ENCODE measurements at places on chromosomes 2 and 18.
A peak's percentile ranks its signal among the peaks of the same experiment; 100 is the strongest.

DNA sequence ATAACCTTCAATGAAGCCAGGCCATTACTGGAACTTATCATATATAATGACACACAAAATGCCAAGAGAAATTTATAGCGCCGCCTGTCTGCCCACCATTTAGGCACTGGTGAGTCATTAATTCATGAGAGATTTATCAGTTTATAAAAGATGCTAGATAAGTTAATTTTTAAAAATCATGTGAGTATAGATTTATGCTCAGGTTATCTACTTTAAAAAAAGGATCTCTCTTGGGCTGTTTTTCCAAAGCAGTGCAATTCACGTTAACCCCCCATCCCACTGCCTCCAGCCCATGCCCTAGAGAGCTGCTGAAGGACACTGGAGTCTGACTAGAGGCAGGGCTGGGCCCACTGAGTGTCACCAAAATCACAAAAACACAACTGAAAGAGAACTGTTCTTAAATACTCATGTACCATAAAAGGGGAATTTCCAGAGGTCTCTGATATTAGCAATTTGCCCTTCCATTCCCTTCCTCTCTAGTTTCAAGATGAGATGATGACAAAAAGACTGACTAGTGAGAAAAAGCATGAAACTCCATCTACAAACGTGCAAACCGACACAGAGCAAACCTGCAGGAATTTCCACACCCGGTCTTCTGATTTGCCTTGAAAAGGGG is 160.8 kb downstream of the BCL2 start:
- DNase-seq, result no peak
- no peak overlapping the region for H3K4me3 ChIP-seq
- H3K27ac ChIP-seq, result peak overlapping the region; percentile 78

DNA sequence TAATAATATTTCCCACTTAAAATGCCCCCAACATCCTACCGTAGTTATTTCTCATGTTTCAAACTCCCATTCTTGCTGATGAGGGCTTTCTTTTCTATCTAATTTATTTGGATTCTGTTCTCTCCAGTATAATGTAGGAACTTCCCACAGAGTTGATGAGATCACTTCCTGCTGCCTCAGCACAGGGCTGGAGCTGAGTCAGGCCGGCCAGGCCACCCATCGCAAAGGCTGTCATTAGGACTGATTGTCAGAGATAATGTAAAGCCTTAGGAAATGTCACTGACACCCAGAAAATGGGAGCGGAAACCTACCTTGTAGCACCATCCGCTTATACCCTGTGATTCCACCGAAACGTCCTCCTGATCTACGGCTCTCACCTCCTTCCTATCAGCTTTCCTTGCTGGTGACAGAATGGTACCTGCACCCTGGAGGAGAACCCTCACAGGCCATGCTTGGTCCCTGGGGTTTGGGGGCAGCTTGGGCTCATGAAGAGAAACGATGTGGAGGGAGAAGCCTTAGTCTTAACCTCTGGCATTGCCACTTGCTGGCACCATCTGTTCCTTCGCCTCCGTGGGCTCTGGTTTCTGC is 672.8 kb upstream of the ID2 start:
- DNase-seq, result no peak
- peaks cover 29% of the 10 kb centered on the region for H3K4me1 ChIP-seq
- H3K36me3 ChIP-seq, result no peaks in the 10 kb centered on the region
- H3K27me3 ChIP-seq, result peaks cover 3% of the 10 kb centered on the region

- H3K4me3 ChIP-seq, result no peak overlapping the region
- no peaks in the 10 kb centered on the region for H3K36me3 ChIP-seq
- no peak overlapping the region for H3K27ac ChIP-seq
- H3K27me3 ChIP-seq, result no peaks in the 10 kb centered on the region
- peaks cover 5% of the 10 kb centered on the region for H3K4me1 ChIP-seq
These were observed 29.3 kb upstream of the CEP68 start for GRCh38 chr2:65026704-65027464.

GRCh38 chr2:45332567-45332966 is 278.5 kb downstream of the SRBD1 start:
- H3K4me3 ChIP-seq, result no peak overlapping the region
- no peaks in the 10 kb centered on the region for H3K36me3 ChIP-seq
- DNase-seq, result no peak
- peaks cover 7% of the 10 kb centered on the region for H3K27me3 ChIP-seq
- no peak overlapping the region for H3K27ac ChIP-seq

GRCh38 chr2:152505495-152505906 is 170.5 kb downstream of the FMNL2 start:
- no peak overlapping the region for H3K4me3 ChIP-seq
- H3K27ac ChIP-seq, result peak overlapping the region; percentile 48
- DNase-seq, result no peak
- H3K36me3 ChIP-seq, result peaks cover 9% of the 10 kb centered on the region
- H3K4me1 ChIP-seq, result peaks cover 27% of the 10 kb centered on the region
- H3K27me3 ChIP-seq, result no peaks in the 10 kb centered on the region

DNA sequence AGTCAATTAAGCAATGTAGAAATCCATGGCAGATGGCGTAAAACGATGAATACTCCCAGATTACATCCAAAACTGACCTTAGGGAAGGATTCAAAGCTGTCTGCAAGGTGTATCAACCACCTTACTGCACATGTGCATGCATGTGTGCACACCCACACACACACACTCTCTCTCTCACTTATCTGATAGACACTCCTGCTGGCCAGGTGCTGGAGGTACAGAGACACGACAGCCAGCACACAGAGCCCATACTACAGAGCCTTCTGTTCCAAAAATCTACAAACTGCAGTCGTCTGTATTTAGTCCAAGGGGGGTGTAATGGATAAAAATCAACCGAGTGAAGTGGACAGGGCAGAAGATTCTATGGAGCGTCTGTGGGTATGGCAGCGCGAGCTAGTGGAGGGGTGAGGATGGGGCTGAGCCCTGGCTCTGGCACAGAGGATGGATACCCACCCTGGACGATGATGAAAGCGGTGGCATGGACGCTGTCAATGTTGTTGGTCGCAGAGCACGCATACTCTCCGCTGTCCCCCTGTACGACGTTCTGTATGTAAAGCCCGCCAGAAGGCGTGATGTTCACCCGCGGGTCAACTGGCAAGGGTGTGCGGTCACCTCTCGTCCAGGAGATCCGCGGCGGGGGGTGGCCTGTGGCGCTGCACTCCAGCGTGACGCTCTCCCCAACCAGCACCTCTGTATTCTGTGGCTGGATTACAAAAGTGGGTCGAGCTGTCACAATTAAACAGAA is 78.4 kb downstream of the PXDN start:
- H3K4me1 ChIP-seq, result no peaks in the 10 kb centered on the region
- H3K27ac ChIP-seq, result no peak overlapping the region
- H3K27me3 ChIP-seq, result no peaks in the 10 kb centered on the region
- no peak for DNase-seq
- H3K4me3 ChIP-seq, result no peak overlapping the region
- peaks cover 59% of the 10 kb centered on the region for H3K36me3 ChIP-seq

GRCh38 chr2:139000131-139000785 is 220.1 kb upstream of the NXPH2 start:
- DNase-seq, result no peak
- H3K27me3 ChIP-seq, result no peaks in the 10 kb centered on the region
- H3K4me1 ChIP-seq, result no peaks in the 10 kb centered on the region
- no peaks in the 10 kb centered on the region for H3K36me3 ChIP-seq
- H3K27ac ChIP-seq, result no peak overlapping the region

GRCh38 chr18:39799006-39799405 is 2156.0 kb upstream of the PIK3C3 start:
- H3K4me1 ChIP-seq, result no peaks in the 10 kb centered on the region
- no peak for DNase-seq
- H3K36me3 ChIP-seq, result no peaks in the 10 kb centered on the region
- H3K4me3 ChIP-seq, result peak overlapping the region; percentile 88

DNA sequence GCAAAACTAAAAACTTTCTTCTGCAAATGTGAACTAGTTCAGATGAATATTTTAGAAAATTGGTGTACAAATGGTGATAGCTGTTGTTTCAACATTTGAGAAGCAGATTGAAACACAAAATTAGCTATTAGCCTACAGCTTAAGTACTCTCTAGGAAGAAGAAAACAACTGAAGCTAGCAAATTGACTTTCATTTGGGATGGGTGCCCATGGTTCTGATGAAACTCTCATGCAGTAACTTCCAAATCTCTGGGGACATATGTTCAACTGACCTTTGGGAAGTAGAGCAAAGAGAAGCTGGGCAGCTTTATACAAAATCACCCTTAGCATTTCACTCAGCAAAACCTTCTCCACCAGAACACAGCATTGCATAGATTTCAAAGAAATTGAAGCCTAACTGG is 119.0 kb downstream of the GALNT13 start:
- no peak overlapping the region for H3K4me3 ChIP-seq
- DNase-seq, result no peak
- no peak overlapping the region for H3K27ac ChIP-seq
- H3K27me3 ChIP-seq, result no peaks in the 10 kb centered on the region
- no peaks in the 10 kb centered on the region for H3K4me1 ChIP-seq

DNA sequence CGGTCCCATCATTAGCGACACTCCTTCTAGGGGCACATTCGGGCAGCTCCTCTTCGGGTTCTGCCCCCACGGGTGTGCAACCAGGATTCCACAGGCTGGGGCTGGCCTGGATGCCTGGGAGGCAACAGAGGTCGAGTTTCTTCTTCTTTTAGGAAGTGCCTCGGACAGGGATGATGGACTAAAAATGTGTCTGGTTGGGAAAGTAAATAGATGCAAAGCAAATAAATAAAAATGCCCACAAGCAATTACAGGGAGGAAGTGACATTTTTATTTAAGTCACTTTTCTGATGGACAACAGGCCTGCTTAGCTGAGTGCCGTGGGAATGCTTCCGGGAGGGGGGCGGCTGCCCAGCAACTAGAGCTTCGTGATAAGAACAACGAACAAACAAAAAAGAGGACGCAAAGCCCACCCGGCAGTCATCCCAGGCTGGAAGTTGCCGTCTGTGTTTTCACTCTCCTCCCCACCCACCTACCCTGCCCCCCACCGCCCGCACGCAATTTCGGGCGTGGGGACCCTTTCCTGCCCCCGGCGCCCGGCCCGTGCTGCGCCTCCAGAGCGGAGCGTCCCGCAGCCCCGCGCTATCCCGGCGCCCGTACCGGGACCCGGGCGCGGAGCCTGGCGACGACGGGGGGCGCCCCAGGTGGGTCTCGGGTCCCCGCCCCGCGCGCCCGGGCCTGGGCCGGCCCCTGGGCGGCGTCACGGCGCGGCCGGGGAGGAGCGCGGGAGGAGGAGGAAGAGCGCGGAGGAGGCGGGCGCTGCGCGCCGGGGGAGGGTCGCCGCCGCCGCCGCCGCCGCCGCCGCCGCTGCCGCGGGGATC is 412 bp upstream of the NCK2 start:
- peak overlapping the region; percentile 89 for H3K27ac ChIP-seq
- H3K36me3 ChIP-seq, result no peaks in the 10 kb centered on the region
- peak; percentile 59 for DNase-seq
- H3K27me3 ChIP-seq, result peaks cover 5% of the 10 kb centered on the region
- H3K4me1 ChIP-seq, result peaks cover 43% of the 10 kb centered on the region

DNA sequence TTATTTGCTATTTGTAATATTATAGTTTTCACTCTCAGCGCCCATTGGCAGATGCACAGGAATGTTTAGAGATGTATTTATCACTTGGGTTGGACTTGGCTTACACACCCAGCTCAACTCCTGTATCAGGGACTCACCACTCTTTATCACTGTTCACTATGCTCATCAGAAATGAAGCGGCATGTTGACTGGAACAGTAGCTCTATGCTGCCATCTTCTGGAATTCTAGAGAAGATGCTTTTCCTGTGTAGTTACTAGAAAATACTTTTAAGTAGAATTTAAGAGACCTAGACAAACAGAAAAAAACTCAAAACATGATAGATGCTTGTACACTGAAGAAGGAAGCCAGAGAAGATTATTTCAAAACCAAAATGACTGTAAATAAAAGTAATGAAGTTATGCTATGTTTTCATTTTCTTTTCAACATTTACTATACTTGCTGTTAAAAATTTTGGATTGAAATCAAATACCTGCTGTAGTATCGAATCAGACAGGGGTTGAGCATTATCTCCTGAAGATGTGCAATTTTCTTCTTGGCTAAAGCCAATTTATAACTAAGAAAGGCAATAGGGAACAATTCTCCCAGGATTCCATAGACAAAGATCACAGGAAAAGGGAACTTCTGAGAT is 47.4 kb upstream of the NXPH2 start:
- no peaks in the 10 kb centered on the region for H3K27me3 ChIP-seq
- H3K27ac ChIP-seq, result no peak overlapping the region
- DNase-seq, result no peak
- H3K36me3 ChIP-seq, result no peaks in the 10 kb centered on the region

- H3K4me3 ChIP-seq, result peak overlapping the region; percentile 84
- peaks cover 71% of the 10 kb centered on the region for H3K4me1 ChIP-seq
- DNase-seq, result no peak
- no peaks in the 10 kb centered on the region for H3K27me3 ChIP-seq
- H3K36me3 ChIP-seq, result peaks cover 7% of the 10 kb centered on the region
- H3K27ac ChIP-seq, result peak overlapping the region; percentile 83
These were observed 340 bp downstream of the SLC40A1 start for GRCh38 chr2:189580241-189580651.

GRCh38 chr2:72813841-72814240 is 12.0 kb downstream of the EXOC6B start:
- peaks cover 31% of the 10 kb centered on the region for H3K36me3 ChIP-seq
- no peak overlapping the region for H3K4me3 ChIP-seq
- no peaks in the 10 kb centered on the region for H3K27me3 ChIP-seq
- no peak overlapping the region for H3K27ac ChIP-seq
- no peak for DNase-seq
- H3K4me1 ChIP-seq, result peaks cover 12% of the 10 kb centered on the region

DNA sequence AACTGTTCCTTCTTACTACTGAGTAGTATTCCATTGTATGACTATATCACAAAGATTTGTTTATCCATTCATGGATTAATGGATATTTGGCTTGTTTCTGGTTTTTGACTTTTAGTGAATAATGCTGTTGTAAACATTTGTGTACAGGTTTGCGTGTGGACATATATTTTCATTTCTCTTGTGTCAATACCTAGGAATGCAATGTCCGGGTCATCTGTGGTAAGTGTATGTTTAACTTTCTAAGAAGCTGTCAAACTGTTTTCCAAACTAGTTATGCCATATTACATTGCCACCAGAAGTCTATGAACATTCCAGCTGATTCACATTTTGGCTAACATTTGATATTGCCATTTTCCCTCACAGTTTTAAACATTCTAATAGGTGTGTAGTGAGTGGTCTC is 29.1 kb upstream of the SLC16A14 start:
- no peak overlapping the region for H3K27ac ChIP-seq
- H3K4me1 ChIP-seq, result no peaks in the 10 kb centered on the region
- no peak for DNase-seq
- H3K27me3 ChIP-seq, result no peaks in the 10 kb centered on the region
- H3K4me3 ChIP-seq, result no peak overlapping the region

DNA sequence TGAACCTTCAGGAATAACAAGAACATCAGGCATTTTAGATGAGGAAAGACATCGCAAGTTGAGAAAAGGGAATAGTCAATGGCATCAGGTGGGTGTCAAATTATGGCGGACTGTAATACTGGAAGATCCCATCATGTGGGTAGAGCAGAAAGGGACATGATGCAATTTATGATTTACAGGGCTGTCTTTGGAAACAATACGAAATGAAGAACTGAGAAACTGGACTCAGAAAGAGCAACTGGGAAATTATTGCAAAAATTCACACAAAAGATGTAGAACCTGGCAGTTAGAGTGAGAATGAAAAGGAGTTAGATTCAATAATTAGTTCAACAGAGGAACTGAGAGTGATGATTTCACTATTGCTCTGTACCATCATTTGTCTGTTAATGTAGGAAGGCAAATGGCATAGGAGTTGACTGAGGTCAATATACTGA is 1635.0 kb upstream of the ACVR2A start:
- no peak overlapping the region for H3K4me3 ChIP-seq
- H3K4me1 ChIP-seq, result peaks cover 10% of the 10 kb centered on the region
- peaks cover 3% of the 10 kb centered on the region for H3K36me3 ChIP-seq
